Activated CD4-positive, alpha-beta T cell treated with anti-CD3 and anti-CD28 coated beads for 36 hours (primary cell): ENCODE measurements at places on chromosomes 6 and 20.

DNA sequence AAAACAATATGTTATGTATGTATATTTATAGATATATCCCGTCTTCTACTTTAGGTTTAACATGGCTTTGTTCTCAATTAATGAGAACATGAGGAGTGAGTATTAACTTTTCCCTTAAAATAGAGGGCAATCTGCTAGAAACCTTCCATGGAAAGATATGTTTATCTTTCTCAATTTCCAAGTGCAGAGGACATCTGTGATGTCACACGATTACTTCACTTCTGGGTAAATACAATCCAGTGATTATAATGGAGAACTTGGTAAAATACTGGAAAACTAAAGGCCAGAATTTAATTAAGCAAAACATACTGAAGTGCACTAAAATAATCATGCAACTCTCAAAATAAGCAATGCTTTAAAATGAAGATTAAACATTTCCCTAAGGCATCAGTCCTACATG, 11.9 kb upstream of the MRAP2 start:
- no peak for DNase-seq

DNA sequence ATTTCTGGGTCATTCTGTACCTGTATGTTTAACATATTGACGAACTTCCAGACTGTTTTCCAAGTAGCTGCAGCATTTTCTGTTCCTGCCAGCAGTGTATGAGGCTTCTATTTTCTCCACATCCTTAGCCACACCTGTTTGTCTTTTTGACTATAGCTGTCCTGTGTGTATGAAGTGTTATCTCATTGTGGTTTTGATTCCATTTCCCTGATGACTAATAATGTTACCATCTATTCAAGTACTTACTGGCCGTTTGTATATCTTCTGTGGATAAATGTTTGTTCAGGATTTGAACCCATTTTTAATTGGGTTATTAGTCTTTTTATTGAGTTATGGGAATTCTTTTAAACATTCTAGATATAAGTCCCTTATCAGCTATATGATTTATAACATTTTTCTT, 95.2 kb downstream of the JAG1 start:
- DNase-seq: no peak

DNA sequence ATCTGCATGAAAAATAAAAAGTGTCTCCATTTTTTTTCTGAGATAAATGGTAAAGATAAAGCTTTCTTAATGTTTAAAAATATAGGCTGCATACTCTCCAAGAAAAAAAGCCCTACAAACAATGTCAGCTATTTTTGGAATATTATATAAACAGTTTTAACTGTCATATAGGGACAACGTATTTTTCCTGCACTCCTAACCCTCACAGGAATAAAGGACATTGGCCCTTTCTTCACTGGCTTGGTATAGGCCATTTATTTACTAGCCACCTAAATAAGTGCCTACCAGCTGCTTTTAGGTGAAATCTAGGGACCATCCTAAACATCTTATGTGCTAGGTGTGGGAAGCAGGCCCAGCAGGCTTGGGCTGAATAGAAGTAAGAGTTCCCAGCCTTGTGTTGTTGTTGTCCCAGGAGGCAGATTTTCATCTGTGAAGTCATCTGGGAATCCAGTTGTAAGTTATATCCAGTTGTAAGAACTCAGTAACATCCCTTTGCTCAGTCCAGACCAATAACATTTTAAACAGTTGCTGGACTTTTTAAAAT, 21.3 kb downstream of the FOXO3 start:
- DNase-seq: no peak

DNA sequence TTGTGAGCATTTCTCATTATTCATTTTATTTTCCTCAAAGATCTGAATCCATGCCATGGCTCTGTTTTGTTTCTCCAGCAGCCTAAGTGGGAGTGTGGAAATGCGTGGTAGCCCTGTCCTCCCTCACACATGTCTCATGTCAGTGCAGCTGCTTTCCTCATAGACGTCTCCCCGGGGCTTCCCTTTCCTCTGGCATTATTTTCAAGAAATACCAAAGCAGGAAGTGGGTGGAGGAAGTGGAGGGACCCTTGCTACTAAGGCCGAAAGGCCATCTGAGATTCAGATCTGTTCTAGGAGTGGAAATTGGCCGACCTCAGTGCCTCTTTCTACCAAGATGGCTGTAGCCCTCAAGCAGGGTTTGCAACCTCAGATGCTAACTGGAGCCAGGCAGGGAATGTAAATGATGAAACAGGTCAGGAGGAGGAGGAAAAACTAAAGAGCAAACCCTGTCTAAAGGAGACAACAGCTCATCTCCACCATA, 420.9 kb upstream of the PLCB4 start:
- DNase-seq: no peak

DNA sequence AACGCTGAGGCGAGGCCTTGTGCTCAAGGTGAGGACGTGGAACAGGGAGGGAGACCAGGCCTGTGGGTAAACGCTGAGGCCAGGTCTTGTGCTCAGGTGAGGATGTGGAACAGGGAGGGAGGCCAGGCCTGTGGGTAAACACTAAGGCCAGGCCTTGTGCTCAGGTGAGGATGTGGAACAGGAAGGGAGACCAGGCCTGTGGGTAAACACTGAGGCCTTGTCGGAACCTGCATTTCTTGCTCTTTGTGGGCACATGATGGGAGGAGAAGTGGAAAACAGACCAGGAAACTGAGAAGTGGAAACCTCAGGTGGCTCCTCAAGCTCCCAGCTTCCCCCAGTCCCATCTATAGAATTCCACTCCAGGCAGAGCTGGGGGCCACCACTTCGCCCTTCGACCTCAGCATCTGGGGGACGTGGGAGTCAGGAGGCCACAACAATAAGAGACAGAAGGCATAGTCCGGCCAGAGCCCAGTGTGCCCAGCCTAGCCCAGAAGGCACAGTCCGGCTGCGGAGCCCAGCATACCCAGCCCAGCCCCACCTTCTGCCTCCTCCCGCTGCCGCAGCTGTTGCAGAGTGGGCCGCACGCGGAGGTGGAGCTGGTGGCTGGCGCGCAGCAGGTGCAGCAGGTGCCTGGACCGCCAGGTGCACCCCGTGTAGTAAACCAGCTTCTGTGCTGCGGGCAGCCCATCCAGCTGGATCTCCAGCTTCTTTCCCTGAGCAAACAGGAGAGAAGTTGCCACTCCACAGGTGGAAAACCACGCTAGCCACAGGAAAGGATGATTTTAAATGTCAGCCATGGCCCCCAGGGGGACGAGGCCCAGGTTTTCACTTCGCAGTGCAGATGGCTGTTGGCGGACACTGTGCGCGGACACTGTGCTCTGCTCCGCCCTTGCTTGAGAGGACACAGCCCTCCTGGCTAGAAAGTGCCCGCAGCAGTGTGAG, 17.5 kb downstream of the FRMD1 start:
- no peak for DNase-seq

DNA sequence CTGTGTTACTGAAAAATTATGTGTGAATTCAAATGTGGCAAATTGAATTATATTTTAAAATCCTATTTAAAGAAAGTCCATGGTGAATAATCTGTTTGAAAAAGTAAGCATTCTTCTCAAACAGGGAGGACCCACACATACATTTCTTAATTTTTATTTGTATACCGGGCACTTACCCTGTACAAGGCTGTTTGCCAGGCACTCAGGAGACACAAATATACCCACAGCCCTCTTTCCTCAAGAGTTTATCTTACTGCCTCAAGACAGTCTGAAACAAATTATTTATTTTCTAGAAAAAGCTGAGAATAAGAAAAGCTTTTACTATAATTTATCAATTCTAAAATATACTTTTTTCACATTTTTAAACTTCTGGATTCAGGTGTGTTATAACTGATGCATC, 114.4 kb downstream of the TASP1 start:
- no peak for DNase-seq

DNA sequence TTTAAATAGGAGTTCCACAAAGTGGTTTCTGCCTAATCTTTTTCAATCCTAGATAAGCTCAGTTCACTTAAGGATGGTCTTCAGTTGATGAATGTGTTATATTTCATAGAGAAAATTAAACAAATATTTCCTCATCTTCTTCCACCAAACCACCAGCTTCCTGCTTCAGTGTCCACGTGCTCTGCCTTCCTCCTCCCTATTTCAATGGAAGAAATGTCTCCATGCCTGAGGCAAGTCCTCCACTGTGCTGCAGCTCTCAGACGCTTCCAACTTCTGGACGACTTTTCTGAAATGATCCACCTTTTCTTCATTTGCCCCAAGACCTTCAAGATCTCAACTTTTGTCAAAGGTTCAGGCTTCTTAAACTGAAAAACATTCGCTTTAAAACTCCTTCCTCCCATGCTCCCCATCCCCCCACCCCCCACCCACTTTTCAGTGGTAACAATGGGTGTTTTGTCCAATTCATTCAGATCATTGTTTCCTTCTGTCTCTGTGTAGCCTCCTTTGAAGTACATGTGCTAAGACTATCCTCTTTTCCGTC, 25.3 kb upstream of the FABP7 start:
- no peak for DNase-seq

- no peak for DNase-seq
Measured at GRCh38 chr6:162821102-162821501, 93.3 kb downstream of the PACRG start.

- no peak for DNase-seq
Measured at GRCh38 chr6:55969526-55969925, 94.1 kb upstream of the BMP5 start.
